ENCODE measurements at places on chromosomes 16 and 17.
A peak's percentile ranks its signal among the peaks of the same experiment; 100 is the strongest.

DNA sequence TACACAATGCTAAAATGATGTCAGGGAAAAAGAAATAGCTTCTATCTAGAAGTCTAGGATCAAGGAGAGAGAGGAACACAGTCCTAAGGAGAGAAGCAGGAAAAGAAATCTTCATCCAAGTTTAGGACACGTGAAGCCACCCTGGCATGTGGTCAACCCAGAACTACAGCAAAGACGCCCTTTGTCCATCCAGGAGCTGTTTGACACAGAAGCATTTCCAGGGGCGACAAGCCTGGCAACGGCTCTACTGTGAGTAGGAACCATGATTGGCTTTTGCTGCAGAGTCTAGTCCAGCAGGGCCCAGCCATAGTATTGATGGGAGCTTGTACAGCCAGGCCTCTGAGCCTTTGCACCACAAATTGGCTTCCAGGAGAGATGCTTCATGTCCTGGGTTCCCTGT lies 185.4 kb upstream of the RPL38 start:
- H3K36me3 ChIP-seq: no peaks in the 10 kb centered on the region
- H3K4me3 ChIP-seq: no peak overlapping the region
- H3K27ac ChIP-seq: no peak overlapping the region

DNA sequence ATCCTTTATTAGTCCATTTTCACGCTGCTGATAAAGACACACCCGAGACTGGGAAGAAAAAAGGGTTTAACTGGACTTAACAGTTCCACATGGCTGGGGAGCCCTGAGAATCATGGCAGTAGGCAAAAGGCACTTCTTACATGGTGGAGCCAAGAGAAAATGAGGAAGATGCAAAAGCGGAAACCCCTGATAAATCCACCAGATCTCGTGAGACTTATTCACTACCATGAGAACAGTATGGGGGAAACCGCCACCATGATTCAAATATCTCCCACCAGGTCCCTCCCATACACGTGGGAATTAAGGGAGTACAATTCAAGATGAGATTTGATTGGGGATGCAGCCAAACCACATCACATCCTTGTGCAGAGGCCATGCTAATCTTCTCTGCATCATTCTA lies 35.0 kb upstream of the BCAR1 start:
- peaks cover 50% of the 10 kb centered on the region for H3K27me3 ChIP-seq
- H3K27ac ChIP-seq: no peak overlapping the region
- H3K36me3 ChIP-seq: peaks cover 3% of the 10 kb centered on the region
- no peak for DNase-seq
- no peak overlapping the region for H3K4me3 ChIP-seq

DNA sequence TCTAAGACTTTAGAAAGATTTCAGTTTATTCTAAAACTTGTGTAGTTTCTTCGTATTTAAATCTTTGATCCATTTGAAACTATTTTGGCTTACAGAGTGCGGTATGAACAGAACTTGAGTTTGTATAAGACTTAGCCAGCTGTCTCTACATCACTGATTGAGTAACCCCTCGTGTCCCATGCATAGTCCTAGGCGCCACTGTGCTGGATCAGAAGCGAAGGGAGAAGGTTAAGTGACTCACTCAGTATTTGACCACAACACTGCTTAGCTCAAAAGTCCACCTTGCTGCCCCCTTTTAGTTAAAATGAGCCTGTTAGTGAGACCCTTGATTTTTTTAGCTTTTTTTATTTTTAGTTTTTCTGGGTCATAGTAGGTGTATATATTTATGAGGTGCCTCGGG lies 28.4 kb downstream of the CD300LB start:
- H3K27me3 ChIP-seq: no peaks in the 10 kb centered on the region
- no peaks in the 10 kb centered on the region for H3K4me1 ChIP-seq
- no peaks in the 10 kb centered on the region for H3K36me3 ChIP-seq
- no peak for DNase-seq

DNA sequence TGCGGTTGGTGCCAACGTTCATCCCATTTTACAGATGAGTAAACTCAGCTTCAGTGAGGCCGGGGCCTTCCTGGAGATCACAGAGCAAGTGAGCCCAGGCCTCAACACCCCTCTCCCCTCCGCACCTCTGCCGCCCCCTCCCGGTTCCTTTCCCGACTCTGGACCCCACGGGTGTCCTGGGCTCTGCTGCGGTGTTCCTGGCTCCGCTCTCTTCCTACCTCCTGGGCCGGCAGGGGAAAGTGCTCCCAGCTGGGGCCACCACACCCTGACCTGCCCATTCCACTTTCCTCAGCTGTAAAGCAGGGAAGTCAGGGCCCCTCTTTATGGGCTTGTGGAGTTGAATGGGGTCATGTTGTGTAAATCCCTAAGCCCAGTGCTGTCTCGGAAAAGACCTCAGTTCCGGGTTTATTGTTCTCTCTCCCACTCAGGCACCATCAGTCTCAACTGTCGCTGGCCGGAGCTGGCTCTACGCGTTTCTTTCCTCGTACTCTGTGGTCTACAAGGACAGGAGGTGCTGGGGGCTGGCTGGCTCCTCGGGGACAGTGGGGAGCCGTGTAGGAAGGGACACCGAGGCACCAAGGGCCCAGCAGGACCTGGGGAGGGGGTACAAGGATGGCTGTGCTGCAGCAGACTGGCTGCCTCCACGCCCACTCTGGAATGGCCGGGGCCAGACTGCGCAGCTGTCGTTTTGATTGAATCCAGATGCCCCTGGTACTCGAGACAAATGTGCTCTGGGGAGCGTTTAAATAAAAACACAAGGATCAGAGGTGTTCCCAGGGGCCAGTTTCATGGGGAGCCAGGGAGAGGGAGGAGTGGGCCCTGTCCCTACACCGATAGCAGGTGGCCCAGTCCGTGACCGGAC lies 21.7 kb upstream of the ACSF3 start:
- no peak overlapping the region for H3K27ac ChIP-seq
- H3K4me3 ChIP-seq: no peak overlapping the region
- peaks cover 18% of the 10 kb centered on the region for H3K27me3 ChIP-seq
- DNase-seq: no peak
- no peaks in the 10 kb centered on the region for H3K36me3 ChIP-seq

DNA sequence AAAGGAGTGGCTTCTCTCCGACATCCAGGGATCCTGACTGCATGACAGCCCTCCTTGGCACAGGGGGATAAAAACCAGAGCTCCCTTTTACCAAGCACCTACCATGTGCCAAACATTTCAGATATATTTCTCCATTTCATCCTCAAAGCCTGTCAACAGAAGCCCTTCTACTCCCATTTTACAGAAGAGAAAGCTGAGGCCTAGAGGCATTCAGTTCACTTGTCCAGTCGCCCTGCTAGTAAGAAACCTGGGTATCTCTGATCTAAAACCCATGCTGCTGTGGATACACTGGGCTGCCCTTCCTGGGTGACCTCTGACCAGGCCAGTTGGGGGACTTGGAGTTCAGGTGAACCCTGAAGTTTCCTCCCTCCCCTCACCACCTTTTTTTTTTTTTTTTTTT lies 5.9 kb upstream of the FDXR start:
- no peak overlapping the region for H3K27ac ChIP-seq
- no peaks in the 10 kb centered on the region for H3K36me3 ChIP-seq
- DNase-seq: no peak
- H3K4me1 ChIP-seq: no peaks in the 10 kb centered on the region
- no peak overlapping the region for H3K4me3 ChIP-seq

DNA sequence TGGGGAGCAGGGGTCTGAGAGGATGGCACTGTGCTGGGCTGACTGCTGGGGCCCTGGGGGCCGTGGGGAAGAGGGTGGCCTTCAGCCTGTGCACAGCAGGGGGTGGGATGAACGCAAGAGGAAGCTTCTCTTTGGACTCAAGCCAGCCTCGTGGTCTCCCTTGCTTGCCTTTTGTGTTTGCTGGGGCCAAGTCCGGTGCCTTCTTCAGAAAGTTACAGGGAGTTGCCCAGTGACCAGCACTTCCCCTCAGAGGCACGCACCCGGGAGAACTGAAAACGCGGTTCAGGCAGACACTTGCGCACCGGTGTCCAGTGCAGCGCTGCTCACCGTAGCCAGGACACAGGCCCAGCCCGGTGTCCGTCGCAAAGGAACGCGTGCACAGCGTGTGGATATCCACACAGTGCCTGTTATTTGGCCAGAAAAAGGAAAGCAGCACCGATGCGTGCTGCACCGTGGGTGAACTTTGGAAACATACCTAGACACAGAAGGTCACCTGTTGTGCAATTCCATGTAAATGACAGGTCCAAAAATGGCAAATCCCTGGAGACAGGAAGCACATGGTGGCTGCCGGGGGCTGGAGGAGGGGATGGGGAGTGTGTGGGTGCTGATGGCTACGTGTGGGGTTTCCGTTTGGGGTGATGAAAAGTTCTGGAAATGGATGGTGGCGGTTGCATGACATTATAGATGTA lies 29.4 kb upstream of the NUDT16L1 start:
- no peaks in the 10 kb centered on the region for H3K27me3 ChIP-seq
- H3K36me3 ChIP-seq: peaks cover 2% of the 10 kb centered on the region
- DNase-seq: no peak
- peaks cover 80% of the 10 kb centered on the region for H3K4me1 ChIP-seq

DNA sequence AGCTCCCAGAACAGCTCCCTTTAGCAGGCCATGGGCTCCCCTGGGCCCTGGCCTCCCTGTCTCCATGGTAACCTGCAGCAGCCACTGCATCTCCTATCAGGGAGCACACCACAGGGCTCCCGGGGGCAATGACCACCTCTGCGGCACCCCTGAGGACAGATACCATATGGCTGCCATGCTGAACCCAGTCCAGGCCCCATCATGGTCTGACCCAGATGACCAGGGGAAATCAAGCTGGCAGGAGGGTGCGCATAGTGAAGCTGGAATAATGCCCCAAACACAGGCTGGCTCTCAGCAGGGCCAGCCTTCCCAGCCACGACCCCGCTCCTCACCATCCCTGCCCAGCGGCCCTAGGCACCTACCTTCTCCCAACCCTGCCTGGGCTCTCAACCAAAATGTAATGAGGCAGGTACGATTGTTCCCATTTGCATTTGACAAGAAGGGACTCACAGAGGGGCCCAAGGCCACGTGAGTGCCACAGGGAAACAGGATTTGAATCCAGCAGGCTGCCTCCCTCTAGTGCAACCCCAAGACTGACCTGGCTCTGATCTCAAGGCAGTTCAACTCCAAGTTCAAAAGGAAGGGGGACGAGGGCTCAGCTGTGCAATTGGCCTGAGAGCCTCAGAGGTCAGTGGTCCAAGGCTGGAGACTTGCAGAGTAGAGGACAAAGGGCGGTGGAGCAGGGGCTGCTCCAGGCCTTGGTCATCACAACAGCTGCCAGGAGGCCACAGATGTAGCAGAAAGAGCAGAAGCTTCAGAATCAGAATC lies 2.4 kb downstream of the RUNDC3A start:
- H3K4me3 ChIP-seq: no peak overlapping the region
- H3K4me1 ChIP-seq: peaks cover 40% of the 10 kb centered on the region
- no peak for DNase-seq
- H3K27ac ChIP-seq: no peak overlapping the region

- H3K27me3 ChIP-seq: peaks cover 24% of the 10 kb centered on the region
- no peaks in the 10 kb centered on the region for H3K4me1 ChIP-seq
- no peaks in the 10 kb centered on the region for H3K36me3 ChIP-seq
- DNase-seq: no peak
- H3K4me3 ChIP-seq: no peak overlapping the region
Measured at GRCh38 chr17:34581446-34582184, 2.2 kb downstream of the TMEM132E start.

DNA sequence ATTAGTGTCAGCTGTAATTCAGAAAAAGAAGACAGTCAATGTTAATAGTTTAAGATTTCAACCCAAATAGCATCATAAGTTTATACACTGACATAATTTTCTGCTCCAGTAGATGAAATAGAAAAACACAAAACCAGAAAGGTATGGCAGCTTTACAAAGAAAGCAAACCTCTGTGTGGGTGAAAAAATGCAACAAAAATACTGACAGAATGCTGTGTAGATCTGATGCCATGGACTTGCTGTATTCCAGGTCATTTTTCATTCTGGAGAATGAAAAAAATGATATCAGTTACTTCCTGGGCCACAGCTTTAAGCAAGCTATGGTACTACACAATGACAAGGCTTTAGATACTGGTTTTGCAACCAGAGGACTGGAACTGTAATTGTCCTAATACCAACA lies 116.0 kb downstream of the MAP2K4 start:
- no peaks in the 10 kb centered on the region for H3K27me3 ChIP-seq
- no peak overlapping the region for H3K27ac ChIP-seq
- no peaks in the 10 kb centered on the region for H3K4me1 ChIP-seq
- peaks cover 7% of the 10 kb centered on the region for H3K36me3 ChIP-seq
- H3K4me3 ChIP-seq: no peak overlapping the region
- no peak for DNase-seq

DNA sequence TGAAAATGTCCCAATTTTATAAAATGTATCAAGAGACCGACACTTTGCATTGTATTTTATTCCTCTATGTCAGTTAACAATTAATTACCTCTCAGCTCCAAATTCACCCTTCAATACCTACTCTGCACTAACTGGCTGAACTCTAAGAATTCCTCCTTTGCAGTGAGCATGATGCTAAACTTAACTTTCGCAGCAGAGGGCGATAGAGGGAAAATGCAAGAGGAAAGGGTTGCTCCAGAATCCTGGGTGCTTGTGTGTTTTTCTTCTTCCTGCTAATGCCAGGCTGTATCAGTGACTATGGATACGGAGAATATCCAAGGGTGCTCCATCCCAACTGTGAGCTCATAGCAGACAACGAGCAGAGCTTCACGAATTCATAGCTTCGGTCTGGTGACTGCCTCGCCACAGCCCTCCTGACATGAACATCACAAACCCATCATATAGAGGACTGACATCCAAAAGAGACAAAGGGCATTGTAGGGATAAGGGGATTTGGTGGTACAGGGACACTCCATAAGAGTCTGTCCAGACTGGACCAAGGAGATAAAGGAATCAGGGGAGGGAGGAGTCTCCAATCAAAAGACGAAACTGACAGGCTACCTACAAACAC lies 172.9 kb downstream of the STX8 start:
- H3K4me1 ChIP-seq: no peaks in the 10 kb centered on the region
- no peak overlapping the region for H3K4me3 ChIP-seq
- no peaks in the 10 kb centered on the region for H3K36me3 ChIP-seq

GRCh38 chr16:52545222-52545897 lies 1.6 kb downstream of the TOX3 start:
- no peaks in the 10 kb centered on the region for H3K4me1 ChIP-seq
- DNase-seq: no peak
- H3K27me3 ChIP-seq: peaks cover 20% of the 10 kb centered on the region
- no peak overlapping the region for H3K4me3 ChIP-seq

GRCh38 chr16:23863511-23864422 lies 28.0 kb downstream of the PRKCB start:
- H3K4me3 ChIP-seq: peak overlapping the region; percentile 68
- peaks cover 2% of the 10 kb centered on the region for H3K36me3 ChIP-seq
- no peaks in the 10 kb centered on the region for H3K27me3 ChIP-seq
- peak overlapping the region; percentile 77 for H3K27ac ChIP-seq
- no peak for DNase-seq

GRCh38 chr17:9002227-9002605 lies 19.1 kb upstream of the NTN1 start:
- H3K27ac ChIP-seq: no peak overlapping the region
- DNase-seq: no peak
- H3K4me1 ChIP-seq: peaks cover 5% of the 10 kb centered on the region
- no peak overlapping the region for H3K4me3 ChIP-seq

GRCh38 chr16:57383276-57384247 lies 11.3 kb downstream of the CX3CL1 start:
- no peaks in the 10 kb centered on the region for H3K4me1 ChIP-seq
- DNase-seq: no peak
- H3K27me3 ChIP-seq: peaks cover 12% of the 10 kb centered on the region
- no peak overlapping the region for H3K27ac ChIP-seq
- no peak overlapping the region for H3K4me3 ChIP-seq

All from T-cell (primary cell).